ENCODE measurements at places on chromosomes 11 and 22.

DNA sequence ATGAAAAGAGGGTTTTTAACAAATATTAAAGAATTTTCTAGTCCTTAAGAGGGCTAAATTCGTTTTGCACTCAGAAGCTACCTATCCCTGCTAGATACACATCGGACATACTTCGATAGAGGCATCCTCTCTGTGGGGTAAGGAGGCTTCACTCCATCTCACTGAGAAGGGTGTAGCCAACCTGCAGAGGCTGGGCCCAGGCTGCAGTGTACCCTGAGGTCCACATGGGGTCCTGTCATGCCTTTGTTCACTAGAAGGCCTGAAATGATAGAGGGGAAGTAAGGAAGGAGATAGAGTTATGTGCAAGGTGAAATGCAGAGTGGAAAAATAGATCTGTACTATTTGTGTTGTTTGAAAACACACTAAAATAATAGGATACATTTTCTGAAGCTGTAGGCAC lies 45.6 kb downstream of the IGSF9B start:
- DNase-seq = no peak

DNA sequence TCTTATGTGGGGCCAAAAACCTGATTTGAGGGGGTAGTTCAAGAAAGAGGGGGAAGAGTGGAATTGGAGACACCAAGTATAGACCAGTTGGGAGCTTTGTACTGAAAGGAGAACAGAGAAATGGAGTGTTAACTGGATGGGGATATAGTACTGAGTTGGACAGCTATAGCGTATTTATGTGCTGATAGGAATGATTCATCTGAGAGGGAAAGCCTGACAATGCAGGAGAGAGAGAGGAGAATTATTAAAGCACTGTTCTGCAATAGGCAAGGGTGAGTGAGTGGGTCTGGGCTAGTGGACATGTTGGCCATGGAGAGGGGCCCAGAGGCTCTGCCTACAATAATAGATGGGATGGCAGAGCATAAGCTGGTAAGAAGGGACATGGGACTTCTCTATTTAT lies 52.9 kb upstream of the PITPNB start:
- DNase-seq = no peak

GRCh38 chr11:101914341-101914737 lies 471 bp upstream of the CEP126 start:
- no peak for DNase-seq

DNA sequence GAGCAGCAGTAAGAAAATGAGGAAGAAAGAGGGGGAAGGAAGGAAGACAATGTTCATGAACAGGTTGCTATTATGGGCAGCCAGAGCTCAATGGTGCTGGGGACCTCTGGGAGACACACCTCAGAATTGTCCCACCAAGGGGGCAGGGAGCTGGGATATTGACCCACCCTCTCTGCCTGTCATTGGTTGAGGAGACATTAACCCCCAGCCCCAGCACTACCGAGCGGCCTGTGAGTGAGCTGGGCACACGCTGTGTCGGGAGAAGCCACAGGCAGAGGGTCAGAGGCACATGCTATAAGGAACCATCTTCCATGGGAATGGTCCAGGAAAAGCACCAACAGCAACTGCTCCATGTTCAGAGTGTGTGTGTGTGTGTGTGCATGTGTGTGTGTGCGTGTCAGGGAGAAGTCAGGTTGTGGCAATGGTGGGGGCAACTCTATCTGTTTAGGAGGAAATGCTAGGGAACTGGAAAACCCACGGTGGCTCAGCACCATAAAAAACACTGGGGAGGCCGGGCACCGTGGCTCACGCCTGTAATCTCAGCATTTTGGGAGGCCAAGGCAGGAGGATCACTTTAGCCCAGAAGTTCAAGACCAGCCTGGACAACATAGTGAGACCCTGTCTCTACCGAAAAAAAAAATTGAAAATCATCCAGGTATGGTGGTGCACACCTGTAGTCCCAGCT lies 49.2 kb downstream of the CD6 start:
- no peak for DNase-seq

DNA sequence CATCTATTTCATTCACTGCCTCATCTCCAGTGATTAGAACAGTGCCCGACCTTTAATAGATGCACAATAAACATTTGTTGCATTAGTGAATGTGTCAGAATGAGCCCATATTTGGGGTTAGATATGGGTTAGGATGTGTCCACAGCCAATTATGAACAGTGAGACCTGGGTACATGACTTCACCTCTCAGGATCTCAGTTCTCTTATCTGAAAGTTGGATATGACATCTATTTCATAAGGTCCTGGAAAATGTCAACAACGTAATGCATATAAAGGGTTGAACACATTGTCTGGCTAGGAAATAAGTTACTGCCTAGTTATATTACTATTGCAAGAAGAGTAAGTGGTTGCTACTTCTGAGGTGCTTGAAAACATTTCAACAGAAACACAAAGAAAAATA lies 79.7 kb upstream of the LDLRAD3 start:
- no peak for DNase-seq

DNA sequence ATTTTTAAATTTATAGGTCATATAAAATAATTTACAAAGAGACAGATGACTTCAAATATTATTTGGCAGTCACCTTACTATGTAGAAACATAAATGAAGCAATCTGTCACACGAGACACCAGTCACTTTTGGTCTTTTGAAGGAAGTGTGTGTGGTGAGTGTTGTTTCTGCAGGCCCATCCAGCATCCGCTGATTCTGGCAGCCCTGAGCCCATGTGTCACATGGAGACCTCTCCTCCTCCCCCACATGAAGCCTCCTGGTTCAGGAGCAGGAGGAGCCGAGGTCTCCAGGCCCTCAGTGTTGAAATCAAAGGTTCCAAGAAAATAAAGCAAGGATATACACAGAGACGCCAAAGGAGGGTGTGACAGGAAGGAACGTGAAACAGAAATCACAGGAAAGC lies 60.1 kb downstream of the ARFGAP3 start:
- no peak for DNase-seq

DNA sequence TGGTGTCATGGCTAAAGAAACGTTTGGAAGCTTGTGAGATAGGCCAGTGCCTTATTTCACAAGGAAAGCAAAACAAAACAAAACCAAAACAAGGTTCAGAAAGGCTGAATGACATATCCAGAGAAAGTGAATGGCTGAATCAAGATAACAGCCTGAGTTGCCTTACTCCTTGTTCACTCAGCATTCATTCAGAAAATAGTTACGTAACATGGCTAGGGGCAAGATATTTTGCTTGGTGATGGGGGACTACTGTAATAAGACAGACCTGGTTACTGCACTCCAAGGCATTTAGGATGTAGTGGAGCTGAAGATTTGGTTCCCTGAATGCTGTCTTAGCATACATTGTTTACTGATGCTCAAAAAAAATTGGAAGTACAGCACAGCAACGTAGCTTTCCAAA lies 47.7 kb downstream of the C11orf91 start:
- DNase-seq = no peak

DNA sequence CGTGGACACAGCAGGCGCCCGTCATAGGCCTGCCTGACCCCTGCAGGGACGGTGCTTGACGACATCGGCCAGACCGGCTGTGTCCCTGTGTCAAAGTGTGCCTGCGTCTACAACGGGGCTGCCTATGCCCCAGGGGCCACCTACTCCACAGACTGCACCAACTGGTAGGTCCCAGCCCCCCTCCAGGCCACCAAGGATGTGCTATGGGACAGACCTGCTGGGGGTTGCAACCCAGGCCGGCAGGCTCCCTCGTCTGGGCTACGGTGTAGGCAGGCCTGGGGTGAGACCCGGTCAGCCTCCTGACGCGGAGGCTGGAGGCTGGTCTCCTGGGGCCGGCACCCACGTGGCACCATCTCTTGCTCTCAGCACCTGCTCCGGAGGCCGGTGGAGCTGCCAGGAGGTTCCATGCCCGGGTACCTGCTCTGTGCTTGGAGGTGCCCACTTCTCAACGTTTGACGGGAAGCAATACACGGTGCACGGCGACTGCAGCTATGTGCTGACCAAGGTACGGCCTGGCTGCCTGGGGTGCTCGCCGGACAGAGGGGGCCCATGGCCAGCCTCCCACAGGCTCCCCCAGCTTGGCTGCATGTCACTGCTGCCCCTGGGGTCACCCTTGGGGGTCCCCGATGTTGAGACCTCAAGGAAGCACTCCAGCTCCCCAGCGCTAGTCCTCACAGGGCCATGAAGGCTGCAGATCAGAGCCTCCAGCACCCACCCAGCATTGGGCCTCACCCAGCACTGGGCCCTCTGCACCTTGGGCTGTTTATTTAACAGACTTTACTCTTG lies 7.7 kb downstream of the MUC5AC start:
- no peak for DNase-seq

DNA sequence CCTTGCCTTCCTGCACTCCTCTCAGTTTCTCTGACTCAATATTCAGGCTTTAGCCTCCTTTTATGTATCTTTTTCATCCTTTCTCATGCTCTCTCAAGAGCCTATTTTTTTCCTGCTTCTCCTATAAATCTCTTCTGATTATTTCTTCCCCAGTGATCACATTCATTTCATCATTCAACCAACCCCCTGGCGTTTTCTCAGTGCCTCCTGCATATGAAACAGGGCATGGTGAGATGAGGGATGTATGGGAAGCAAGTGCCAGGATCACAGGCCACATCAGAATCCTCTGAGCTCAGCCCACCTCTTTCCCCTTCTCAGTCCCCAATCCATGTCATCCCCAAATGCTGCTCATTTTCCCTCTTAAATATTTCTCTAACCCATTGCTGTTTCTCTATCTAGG lies 38.7 kb upstream of the NRIP3 start:
- DNase-seq = no peak

DNA sequence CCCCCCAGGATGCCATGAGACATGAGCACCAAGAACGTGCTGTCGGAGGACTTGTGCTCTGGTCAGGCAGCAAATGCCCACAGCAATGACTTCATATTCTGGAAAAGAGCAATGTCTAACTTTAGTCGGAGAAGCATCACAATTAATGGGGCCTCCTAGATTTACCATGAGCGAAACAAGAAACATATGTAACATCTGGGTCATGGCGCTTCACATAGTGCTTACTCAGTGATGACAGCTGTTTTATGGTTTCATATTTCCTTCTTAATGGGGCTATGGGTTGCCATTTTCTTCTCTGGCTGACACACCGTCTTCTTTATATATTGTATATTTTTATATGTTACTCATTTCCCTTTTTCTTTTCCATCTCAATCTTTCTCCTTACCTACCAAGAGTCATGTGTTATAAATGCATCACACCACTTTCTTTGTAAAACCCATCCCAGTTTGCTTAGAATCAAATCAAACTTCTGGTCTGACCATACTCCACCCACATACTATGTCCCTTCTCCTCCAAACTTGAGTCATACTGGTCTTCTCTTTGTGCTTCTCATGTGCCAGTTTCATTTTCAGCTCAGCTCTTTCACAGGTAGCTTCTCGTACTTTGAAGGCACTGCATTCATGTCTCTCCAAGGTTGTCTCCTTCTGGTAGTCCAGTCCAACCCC lies 9.4 kb upstream of the CASP12 start:
- no peak for DNase-seq

DNA sequence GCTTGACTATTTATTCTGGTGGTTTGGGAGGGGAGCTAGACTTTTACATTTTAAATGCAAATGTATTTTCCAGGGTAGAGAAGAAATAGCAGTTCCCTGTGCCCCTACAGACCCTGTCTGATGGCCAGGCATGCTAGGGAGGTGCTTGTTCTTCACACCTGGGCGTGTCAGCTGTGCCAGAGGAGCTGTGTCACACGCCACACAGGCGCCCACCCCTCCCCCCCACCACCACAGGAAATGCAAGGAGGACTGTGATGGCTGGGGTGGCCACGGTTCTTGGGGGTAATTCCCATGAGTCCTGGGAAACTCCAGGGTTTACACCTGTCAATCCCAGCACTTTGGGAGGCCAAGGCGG lies 82.2 kb downstream of the FLI1 start:
- DNase-seq = no peak

GRCh38 chr11:65802841-65803240 lies 16.0 kb downstream of the OVOL1 start:
- no peak for DNase-seq

DNA sequence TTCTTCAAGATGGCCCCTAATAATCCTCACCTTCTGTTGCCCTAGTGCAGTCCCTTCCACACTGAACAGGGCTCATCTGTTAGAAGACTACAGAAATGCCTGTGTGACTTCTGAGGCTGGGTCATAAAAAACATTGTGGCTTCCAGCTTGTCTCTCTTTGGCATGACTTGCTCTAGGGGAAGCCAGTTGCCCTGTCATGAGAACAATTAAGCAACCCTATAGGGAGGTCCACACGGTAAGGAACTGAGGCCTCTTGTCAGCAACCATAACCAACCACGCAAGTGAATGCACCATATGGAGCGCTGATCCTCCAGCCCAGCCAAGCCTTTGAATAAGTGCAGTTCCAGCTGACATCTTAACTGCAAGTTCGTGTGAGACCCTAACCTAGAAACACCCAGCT lies 2.6 kb downstream of the LIPT2 start:
- DNase-seq = no peak

DNA sequence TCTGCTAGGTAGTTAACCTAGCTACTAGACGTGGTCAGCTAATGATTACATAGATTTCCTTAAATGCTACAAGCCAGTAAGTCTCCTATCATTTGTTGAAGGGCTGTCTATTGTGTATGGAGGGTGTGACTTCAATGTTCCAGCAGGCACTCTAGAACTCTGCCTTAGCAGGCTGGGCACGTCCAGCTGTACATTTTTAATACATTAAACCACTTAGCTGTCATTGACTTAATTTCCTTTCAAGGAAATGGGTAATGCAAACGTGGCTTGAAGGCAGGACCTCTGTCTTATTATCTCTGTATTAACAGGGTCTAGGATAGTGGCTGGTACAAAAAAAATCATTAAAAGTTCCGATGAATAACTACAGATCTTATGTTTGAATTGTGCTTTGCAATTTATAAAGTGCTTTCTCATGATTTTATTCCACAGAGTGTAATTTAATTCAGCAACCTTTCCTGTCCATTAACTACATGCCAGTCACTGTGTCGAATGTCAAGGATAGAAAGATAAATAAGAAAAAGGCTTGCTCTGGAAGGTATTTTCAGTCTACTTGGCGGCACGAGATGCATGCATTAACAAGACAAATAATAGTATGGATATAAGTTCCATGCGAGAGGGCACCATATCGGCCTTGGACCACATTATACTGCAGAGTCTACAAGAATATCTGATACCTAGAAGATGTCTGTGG lies 60.3 kb downstream of the APOL3 start:
- DNase-seq = no peak

GRCh38 chr11:101115671-101116160 lies 13.9 kb downstream of the PGR start:
- no peak for DNase-seq

- no peak for DNase-seq
These were observed 17.6 kb downstream of the CALCA start for GRCh38 chr11:14954581-14954980.
